IMR-90 (cell line): ENCODE measurements at places on chromosomes 6 and 20. TPM values are rescaled to one million over a fixed set of nuclear protein-coding genes. Genes with fewer than 3 reads are reported as not detected.
A peak's percentile ranks its signal among the peaks of the same experiment; 100 is the strongest.

DNA sequence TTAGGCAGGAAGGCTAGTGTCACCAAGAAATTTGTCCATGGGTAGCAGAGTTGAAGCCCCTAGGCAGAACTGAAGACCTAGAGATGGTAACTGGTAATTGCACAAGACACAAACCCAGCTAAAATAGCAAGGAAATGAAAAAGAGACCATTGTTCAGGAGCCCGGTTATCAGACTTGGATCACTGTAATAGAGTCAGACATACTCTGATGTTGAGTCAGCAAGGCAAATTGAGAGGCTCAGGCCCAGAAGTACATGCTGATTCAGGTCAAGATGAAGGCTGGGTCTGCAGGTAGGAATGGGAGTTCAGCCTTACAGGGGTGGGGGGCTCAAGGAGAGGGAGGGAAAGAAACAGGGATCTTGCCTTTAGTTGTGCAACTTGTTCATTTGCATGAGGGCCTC lies 6.5 kb upstream of the TMEM242 start:
- DNase-seq, result peak; percentile 44

The ACOT13 gene
- total RNA-seq, result 3.6 and 8.1 TPM in 2 replicates

The DEFB132 gene
- total RNA-seq, result not detected in 2 replicates

The MICB gene
- 11.1 and 11.7 TPM in 2 replicates for total RNA-seq

- DNase-seq, result peak; percentile 41
These were observed 6.3 kb upstream of the SIRPA start for GRCh38 chr20:1888796-1889463.
